Urothelium cell line (cell line): ENCODE measurements at places on chromosomes 11 and 22.

DNA sequence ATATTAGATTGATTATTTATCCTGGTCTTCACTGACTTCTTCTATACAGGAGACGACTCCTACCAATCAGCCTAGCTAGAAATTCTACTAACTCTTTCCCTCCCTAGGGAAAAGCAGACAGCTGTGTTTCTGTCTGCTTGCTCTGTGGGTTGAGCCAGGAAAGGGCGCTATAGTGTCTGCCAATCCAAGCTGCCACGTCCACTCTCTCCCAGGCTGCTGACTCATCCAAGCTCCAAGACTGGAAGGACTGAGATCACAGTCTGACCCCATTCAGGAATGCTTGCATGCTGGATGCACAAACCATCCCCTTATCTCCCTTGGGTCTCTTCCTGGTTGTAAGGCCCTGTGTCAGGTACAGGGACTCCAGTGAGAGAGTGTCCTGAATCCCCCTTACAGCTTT, 955.6 kb downstream of the OPCML start:
- DNase-seq = peak; percentile 73

DNA sequence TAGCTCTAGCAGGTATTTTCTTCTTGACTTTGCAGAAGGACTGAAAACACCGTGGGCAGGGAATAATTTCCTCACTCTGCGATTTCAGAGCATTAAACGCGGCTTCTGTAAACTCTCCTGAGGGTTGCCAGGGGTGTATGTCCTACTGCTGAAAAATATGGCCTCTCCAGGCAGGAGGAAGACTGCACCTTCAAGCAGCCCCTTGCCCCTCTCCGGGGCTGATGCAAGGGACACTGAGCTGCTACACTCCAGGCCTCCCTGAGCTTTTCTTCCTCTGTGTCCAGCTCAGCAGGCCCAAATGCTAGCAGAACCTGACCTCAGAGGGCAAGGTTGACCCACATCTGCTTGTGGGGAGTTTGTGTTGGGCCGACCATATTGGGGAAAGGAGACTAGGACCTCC, 2.2 kb downstream of the CD6 start:
- no peak for DNase-seq

- no peak for DNase-seq
Measured at GRCh38 chr22:35660291-35661127, 12.3 kb downstream of the APOL6 start.

DNA sequence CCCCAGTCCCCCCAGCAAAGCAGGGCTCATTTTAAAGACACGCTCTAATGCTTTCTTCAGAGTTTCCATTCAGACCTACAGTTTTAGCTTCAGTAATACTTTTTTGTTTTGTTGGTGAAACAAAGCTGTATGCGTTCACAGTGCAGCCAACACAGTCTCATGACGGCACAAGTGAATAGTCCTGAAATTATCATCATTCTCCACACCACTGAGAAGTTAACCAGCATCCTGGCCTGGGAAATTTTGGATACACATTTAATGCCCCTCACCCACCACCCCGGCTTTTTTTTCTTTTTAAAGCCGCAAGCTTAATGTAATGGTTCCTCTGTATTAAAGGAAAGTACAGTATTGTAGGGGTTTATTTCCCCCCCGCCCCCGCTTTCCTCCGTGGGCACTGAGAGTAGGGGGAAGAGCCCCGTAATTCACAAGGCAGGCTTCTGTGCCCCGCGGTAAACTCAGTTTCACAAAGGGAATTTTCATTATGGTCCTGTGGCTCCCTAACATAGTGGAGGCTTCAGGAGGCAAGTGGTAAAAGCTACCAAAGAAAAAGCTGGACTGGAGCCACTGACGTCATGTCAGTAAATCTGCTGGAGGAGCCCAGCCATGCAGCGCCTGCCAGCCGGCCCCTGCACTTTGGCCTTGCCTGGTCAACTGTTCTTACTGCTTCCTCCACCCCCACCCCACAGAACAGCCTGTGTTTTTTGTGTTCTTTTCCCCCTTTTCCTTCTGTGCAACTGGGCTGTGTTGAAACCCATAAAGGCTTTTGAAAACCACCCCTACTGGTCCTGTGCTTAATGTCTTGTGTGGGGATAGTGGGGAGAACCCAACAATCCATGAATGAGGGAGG, 18.2 kb downstream of the TEAD1 start:
- DNase-seq = peak; percentile 70

DNA sequence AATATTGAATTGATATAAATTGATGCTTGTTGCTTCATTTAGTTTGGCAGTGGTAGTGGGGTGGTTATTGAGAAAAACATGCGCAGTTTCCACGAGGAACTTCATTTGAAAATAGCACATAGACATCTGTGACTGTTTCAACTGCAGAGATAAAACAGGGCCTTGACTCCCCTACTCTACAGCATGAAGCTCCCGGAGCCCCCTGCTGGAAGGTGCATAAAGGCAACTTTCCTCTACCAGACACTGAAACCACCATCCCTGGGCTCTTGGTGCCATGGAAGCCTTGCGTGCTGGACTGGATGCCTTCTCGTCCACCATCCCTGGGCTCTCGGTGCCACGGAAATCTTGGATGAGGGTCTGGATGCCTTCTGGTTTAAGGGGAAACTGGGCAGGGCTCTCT, 195.9 kb downstream of the CSNK2A3 start:
- peak; percentile 32 for DNase-seq

GRCh38 chr11:72930008-72930407, 115.8 kb downstream of the ATG16L2 start:
- no peak for DNase-seq

DNA sequence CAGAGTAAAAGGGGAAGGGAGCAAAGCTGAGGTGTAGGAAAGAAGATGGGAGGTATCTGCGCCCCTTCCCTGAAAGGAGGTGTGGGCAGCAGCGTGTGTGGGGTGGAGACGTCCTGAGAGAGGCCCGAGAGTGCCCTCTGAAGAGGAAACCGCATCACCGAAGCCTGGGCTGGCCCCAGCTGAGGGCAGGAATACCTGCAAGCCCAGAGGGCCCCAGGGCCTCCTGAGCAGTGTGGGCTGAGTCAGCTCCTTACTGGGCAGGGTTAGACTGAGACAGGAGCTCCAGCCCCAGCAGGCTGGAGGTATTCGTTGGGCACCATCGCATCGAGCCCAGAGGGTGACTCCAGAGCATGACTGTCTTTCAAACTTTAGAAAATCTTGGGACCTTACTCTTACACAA, 534.0 kb upstream of the B3GAT1 start:
- DNase-seq = peak; percentile 11

DNA sequence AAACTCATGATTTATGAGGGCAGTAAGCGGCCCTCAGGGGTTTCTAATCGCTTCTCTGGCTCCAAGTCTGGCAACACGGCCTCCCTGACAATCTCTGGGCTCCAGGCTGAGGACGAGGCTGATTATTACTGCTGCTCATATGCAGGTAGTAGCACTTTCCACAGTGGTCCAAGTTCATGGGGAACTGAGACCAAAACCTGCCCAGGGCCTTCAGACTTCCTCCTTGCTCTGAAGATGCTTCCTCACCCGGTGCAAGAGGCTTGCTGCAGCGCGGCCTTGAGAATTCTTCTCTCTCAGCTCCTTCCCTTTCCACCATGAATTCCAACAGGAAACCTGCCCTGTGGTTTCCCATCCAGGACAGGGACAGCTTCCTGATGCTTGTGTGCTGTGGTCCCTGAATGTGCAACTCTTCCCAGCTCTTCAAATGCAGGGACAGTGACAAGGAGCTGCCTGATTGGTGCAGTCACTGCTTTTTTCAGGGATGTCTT, 53.9 kb downstream of the GGTLC2 start:
- DNase-seq = no peak
